ENCODE measurements at places on chromosomes 3 and 15.

GRCh38 chr3:196620161-196620604, 19.3 kb upstream of the NRROS start:
- DNase-seq: no peak

DNA sequence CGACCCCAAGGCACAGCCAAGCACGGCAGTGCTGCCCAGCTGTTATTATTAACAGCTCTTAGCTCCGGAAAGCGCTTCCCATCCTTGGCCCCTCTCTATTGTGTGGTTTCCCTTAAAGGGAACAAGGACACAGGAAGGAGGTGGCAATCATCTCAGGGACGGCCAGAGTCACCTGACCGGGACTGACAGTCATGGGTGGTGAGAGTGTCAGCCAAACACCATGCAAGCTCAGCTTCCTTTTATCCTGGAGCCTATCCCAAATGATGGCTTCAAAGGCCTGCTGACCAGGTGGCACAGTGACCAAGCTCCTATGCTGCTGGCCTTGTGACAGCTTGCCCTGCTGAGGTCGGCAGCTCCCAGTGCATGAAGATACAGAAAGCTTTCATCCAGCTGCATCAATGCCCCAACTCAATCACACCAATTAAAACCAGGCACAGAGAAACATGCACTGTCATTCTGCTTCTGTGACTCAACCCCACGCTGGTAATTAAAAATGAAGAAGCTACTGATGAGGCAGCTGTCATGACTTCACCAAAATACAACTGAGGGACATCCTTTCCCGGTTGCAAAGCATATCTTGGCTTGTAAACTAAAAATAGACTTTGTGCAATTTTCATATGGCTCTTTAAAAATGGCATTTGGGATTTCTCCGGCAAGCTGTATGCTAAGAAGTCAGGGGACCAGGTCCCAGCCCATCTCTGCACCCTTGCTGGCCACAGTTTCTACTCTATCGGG, 34.0 kb downstream of the PCSK6 start:
- DNase-seq: no peak

DNA sequence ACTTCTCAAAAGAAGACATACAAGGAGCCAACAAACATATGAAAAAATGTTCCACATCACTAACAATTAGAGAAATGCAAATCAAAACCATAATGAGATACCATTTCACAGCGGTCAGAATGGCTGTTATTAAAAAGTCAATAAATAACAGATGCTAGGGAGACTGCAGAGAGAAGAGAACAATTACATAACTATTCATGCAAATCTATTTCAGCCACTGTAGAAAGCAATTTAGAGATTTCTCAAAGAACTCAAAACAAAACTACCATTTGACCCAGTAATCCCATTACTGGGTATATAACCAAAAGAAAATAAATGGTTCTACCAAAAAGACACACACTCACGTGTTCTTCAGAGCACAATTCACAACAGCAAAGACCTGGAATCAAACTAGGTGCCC, 116.3 kb downstream of the VPS13C start:
- no peak for DNase-seq

- no peak for DNase-seq
These were observed 314.4 kb downstream of the SHQ1 start for GRCh38 chr3:72533591-72534473.

- DNase-seq: no peak
These were observed 59.4 kb downstream of the DAPK2 start for GRCh38 chr15:63986751-63987341.

GRCh38 chr15:95842576-95842975, 487.9 kb upstream of the NR2F2 start:
- DNase-seq: no peak

DNA sequence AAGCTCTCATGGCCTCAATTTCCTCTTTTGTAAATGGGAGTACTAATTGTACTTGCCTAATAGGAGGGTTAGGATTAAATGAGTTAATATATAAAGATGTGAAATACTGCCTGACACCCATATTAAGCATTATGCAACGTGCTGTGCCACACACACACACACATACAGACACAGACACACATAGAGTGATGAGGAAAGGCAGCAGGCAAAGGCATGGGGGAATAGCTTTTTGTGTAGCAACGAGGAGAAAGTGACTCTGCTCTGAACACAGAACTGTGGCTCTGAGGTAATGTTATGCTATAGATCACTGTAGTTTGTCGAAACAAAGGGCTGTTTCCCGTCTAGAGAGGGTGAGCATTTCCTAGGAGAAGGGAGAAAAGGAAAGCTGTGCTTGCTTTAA, 233.3 kb upstream of the SLCO3A1 start:
- DNase-seq: no peak

DNA sequence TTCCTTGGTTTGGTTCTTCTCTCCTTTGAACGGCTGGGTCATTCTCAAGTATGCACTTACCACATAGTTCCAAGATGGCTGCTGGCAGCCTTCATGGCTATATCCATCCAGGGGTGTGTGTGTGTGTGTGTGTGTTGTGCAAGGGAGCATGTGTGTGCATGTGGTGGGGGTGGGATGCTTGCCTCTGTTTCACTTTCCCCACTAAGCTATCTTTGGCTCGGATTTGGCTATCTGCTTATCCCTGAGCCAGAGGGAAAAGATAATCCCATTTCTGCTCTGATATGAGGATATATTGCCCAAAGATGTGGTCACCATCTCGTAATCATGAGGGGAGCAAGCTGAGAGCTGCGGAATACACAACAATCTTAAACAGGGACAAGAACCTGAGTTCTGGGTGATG, 26.2 kb downstream of the ANAPC13 start:
- DNase-seq: no peak

GRCh38 chr15:70435369-70435768, 328.0 kb downstream of the UACA start:
- no peak for DNase-seq

Data from fibroblast of skin of left biceps (primary cell).